ENCODE measurements at places on chromosomes 4 and X. TPM values are rescaled to one million over a fixed set of nuclear protein-coding genes. Genes with fewer than 3 reads are reported as not detected.

ARMCX4 gene
- polyA plus RNA-seq = 32.8 TPM

NUDT10 gene
- polyA plus RNA-seq = 11.9 TPM

CRMP1 gene
- polyA plus RNA-seq = 62.6 TPM

HTR2C gene
- 0.89 TPM for polyA plus RNA-seq

CXorf49 gene
- polyA plus RNA-seq = not detected

CCDC120 gene
- 11.9 TPM for polyA plus RNA-seq

SMARCA1 gene
- 106 TPM for polyA plus RNA-seq

SPANXA1 gene
- not detected for polyA plus RNA-seq

NAA11 gene
- polyA plus RNA-seq = not detected

NAP1L3 gene
- 10.7 TPM for polyA plus RNA-seq

TMSB15C gene
- polyA plus RNA-seq = 7.5 TPM

UCP1 gene
- polyA plus RNA-seq = 0.15 TPM

MGARP gene
- polyA plus RNA-seq = not detected

TEX13D gene
- not detected for polyA plus RNA-seq

PDGFC gene
- 66.7 TPM for polyA plus RNA-seq

TCEAL4 gene
- polyA plus RNA-seq = 146 TPM

SSX4B gene
- not detected for polyA plus RNA-seq

NRK gene
- polyA plus RNA-seq = 14.3 TPM

FAM114A1 gene
- 29.5 TPM for polyA plus RNA-seq

GATA1 gene
- polyA plus RNA-seq = 0.54 TPM

TRPC3 gene
- 1.1 TPM for polyA plus RNA-seq

DCAF8L2 gene
- not detected for polyA plus RNA-seq

ADGRG4 gene
- not detected for polyA plus RNA-seq

RBMXL3 gene
- polyA plus RNA-seq = not detected

CXCL5 gene
- polyA plus RNA-seq = 0.07 TPM

SPRY1 gene
- 86.0 TPM for polyA plus RNA-seq

BGN gene
- polyA plus RNA-seq = 153 TPM

UVSSA gene
- polyA plus RNA-seq = 8.5 TPM

CXorf66 gene
- polyA plus RNA-seq = not detected

TCEAL6 gene
- polyA plus RNA-seq = not detected

MMRN1 gene
- 3.0 TPM for polyA plus RNA-seq

Measured in renal pelvis (tissue), 12 donors.